HT1080 (cell line): ENCODE measurements at places on chromosomes 2 and 18.
A peak's percentile ranks its signal among the peaks of the same experiment; 100 is the strongest.

GRCh38 chr2:192571636-192572035 lies 376.9 kb upstream of the TMEFF2 start:
- no peak for DNase-seq

GRCh38 chr18:44520981-44521667 lies 159.6 kb upstream of the SETBP1 start:
- DNase-seq: peak; percentile 37

GRCh38 chr2:41871080-41871479 lies 176.7 kb upstream of the PKDCC start:
- DNase-seq: no peak

GRCh38 chr2:62964050-62964449 lies 86.6 kb upstream of the OTX1 start:
- DNase-seq: no peak

- no peak for DNase-seq
These were observed 214.1 kb downstream of the MEIS1 start for GRCh38 chr2:66649006-66649405.

DNA sequence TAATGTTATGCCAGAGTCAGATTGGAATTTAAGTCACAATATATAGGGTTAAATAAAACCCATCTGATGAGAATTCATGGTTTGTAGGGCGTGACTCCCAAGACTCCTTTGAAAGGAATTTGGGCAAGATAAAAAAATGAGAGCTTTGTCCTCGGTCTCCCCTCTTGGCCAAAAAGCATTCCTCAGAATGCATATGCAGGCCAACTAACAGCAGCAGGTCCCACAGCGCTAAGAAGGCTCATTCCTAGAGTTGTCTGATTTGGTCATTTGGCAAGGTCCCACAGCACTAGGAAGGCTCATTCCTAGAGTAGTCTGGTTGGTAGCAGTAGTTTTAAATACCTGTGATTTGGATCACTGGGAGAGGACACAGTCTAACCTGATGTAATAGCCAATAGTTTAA lies 106.3 kb upstream of the B3GNT2 start:
- DNase-seq: no peak

GRCh38 chr2:208373460-208374089 lies 33.0 kb upstream of the PTH2R start:
- peak; percentile 62 for DNase-seq

- no peak for DNase-seq
These were observed 12.6 kb upstream of the LONRF2 start for GRCh38 chr2:100334929-100335328.

DNA sequence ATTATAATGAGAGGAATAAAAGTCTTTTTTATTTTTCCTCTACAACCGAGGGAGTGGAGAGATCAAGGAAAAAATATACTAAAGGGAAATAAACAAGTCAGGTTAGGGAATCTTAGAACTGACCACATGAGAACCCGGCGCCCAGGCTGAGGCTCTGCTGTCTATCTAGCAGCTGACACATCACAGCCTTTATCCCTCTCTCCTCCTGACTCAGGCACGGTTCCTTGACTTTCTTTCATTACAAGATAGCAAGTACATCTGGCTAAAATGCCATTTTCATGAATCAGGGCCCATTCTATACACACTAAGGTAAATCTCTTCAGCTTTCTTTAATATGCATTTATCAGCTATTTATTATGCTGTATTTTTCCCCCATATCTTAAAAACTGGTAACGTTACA lies 296.0 kb downstream of the TMX3 start:
- no peak for DNase-seq

- peak; percentile 52 for DNase-seq
These were observed 49.0 kb downstream of the STRADB start for GRCh38 chr2:201500534-201500933.

DNA sequence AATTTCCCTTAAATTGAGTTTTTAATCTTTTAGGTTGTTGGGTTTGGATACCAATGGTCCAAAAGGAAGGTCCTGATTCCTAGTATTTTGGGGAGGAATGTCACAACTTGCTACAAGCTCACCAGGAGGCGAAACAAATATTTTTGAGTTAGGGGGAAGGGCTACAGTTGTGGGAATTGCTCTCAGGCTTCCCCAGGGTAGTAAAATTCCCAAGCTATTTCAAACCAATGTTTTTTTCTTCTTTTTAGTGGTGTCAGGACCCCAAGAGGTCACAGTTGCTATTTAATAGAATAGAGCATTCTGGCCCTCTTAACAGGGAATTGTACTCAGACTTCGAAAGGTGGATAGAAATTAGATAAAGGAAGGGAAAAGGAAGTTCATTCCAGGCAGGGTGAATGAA lies 68.5 kb upstream of the ST3GAL5 start:
- no peak for DNase-seq

DNA sequence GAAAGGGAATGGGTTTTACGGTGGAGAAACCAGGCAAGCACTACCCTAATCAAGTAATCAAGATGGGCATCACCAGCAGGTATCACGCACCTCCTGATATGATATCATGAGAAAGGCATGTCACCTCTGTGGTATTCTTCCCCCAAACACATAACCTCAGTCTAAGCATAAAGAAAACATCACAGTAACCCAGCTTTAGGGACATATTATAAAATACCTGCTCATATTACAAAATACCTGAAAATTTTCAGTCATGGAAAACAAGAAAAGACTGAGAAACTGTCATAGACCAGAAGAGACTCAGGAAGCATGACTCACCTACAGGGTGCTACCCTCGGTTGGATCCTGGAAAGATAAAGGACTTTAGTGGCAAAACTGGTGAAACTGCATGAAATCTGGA lies 30.5 kb downstream of the GCKR start:
- peak; percentile 19 for DNase-seq

DNA sequence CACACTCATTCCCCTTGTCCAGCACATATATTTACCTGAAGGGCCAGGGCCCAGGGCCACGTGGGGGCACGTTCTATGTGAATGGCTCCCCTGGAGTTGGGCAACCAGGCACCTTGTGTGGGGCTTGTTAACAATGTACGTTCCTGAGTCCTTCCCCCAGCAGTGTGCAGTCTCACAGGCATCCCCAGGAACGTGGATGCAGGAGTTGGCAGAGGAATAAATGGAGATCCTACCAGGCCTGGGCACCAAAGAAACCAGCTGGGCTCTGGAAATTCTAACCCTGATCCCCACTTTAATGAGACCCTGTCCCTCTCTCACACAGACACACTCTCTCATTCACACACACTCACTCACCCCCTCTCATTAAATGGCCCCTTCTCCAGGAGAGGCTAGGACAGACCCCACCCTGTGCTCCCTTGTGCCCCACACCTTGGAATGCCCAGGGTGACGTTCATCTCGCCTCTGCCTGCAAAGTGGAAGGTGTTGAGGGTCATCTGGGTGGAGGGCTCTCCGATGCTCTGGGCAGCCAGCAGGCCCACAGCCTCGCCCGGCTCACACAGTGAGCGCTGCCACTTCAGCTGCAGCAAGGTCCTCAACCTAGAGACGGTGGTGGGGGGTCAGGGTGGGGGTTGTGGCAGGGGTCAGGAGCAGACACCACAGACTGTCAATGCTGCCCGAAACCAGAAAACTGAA lies 65.6 kb downstream of the POLR1A start:
- no peak for DNase-seq

- DNase-seq: no peak
These were observed 135.4 kb downstream of the TRIB2 start for GRCh38 chr2:12852135-12852534.

DNA sequence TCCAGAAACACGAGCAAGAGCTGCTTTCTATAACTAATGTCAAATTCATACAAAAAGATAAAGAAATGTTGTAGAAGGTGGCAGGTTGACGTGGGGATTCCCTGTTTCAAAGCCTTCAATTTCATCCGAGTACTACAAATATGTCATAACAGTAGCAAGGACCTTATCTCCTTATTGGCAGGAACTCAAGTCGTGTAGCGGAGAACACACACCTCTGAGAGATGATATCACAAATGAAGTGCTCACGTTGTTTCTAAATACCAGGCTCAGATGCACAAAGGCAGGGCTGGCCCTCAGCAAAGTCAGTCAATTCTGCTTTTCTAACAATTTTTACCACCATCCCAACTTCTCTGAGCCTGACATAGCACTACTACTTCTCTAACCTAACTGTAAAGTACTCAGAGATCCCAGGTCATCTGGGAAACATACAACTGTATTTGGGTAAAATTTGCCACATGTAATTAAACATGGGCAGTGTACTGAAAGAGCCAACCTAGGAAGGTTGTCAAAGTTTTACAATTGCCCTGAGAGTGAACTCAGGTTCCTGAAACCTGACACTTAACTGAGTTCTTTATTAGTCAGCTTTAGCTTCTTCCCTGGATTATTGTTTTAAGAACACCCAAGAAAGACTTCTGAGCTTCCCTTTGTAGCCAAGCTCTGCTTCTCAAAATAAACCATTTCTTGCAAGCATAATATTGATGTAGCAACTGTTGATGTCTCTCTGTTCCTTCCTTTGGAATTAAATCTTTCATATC lies 813.7 kb upstream of the ACVR2A start:
- peak; percentile 72 for DNase-seq

DNA sequence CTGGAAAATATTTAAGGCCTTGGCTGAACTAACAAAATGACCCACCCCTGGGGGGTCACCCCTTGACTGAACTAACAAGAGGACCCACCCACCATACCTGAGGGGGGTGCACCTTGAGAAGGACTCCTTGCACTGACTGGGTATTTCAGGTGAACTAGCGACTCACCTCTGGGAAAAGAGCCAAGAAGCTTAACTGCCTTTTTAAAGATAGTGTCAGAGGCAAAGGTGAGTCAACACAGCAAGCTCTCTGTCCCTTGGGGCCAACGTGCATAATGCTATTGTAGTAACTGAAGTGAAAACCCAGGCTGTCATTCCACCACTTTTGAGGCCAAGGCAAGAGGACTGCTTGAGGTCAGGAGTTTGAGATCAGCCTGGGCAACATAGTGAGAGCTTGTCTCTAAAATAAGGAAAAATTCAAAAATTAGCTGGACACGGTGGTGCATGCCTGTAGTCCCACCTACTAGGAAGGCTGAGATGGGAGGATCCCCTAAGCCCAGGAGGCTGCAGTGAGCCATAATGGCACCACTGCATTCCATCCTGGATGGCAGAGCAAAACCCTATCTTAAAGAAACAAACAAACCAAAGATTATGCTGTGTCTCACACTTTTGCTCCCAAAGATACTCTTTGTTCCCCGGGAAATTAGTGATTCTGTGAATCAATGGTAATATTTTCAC lies 36.4 kb upstream of the ZCCHC2 start:
- peak; percentile 74 for DNase-seq

DNA sequence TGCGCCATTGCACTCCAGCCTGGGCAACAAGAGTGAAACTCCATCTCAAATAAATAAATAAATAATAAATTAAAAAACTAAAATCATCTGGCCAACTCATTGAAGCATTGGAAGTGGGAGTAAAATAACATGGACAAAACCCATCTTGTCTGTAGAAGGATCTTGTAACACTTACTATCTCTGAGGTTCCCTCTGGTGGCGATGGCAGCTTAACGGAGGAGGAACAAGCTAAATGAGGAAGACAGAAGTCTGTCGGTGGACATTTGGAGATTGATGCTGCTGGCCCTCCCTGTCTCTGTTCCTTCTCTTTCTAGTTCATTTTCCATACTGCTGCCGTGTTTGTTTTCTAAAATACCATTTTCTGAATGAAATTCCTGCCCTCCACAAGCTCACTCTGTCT lies 43.4 kb downstream of the ZCCHC2 start:
- no peak for DNase-seq

DNA sequence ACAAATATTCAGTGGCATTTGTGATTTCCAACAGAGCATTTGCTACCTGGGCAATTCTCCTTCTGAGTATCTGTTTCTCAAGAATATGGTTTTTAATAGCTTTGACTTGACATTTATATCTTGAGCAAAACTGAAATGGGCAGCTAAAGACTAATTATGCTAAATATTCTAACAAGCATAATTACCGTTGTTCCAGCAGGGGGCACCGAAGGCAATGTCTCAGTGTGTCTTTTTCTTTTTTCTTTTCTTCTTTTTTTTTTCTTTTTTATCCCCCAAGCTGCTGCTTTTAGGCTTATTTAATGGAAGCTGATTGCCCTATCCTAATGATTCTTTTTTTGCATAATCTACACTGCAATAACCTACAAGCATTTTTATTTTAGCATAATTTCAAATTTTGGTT lies 138.9 kb upstream of the NABP1 start:
- peak; percentile 23 for DNase-seq

DNA sequence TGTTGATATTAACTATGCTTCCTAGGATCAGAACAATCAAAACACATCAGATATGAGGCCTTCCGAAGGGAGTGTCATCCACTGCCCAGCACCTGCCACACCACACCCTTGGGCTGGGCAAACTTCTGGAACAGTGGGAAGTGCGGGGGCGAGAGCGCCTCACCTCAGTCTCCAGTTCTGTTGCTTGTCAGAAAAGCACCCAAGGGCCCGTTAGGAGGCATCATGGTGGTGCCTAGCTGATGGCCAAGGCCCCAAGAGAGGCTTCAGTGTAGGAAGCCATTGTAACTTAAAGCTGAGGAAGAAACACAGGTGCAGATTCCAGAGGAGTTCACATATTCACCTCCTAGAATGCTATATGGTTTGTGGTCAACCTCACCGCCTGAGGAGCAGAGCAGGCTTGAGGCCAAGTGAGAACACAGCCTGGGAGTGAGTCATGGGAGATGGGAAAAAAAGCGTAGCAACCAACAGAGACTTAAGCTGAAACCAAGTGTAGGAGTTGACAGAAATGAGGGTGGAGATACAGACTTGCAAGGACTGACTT lies 85.1 kb upstream of the ATL2 start:
- DNase-seq: peak; percentile 98

DNA sequence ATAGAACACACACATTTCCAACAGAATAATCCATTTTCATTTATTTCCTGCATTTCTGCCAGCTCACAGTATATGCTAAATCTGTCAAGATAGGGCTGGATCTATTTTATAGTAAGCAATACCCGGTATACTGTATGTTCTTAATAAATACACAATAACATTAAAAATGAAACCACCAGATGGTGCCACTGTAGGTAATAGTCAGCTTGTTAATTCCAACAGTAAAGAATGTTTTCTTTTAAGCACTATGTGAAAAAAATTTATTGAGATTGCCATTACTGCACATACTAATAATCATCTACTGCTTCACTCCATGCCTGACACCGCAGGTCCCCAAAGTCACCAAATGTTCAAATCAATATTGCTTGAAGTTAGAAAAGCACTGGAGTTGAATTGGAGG lies 131.5 kb upstream of the PGAP1 start:
- no peak for DNase-seq

GRCh38 chr2:181786371-181787228 lies 104.9 kb upstream of the ITPRID2 start:
- no peak for DNase-seq

- DNase-seq: no peak
These were observed 35.5 kb downstream of the POU3F3 start for GRCh38 chr2:104889291-104889959.

GRCh38 chr2:122570641-122571040 lies 815.2 kb downstream of the TSN start:
- DNase-seq: no peak

GRCh38 chr2:38740851-38741731 lies 10.1 kb downstream of the SRSF7 start:
- peak; percentile 62 for DNase-seq
